Right ventricle myocardium inferior (tissue), 1 donor: ENCODE measurements at places on chromosomes 16 and 17. TPM values are rescaled to one million over a fixed set of nuclear protein-coding genes. Genes with fewer than 3 reads are reported as not detected.

SEPTIN12 gene
- not detected for total RNA-seq

TNFRSF17 gene
- not detected for total RNA-seq

ZSCAN32 gene
- total RNA-seq = 6.9 TPM

KRT39 gene
- total RNA-seq = not detected

TMEM238L gene
- total RNA-seq = not detected

DNA sequence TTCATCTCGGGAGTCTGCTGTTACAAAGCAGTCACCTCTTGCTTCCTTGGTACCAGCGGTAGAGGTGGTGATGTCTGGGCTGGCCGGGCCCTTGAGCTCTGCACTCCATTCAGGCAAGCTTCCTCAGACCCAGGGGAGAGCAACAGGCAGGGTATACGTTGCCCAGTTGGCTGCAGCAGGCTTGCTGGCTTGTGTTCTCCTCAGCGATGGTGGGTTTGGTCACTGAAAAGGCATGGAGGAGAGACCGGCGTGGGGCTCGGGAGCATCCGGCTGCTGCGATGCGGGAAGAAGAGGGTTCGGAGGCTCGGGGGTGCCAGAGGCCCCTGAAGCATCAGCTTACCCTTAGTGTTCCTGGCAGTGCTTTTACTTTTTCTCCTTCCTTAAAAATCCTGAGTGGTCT is 25.8 kb downstream of the SAP30BP start:
- no peak for DNase-seq

- DNase-seq = peak; percentile 81
These were observed 801 bp downstream of the VPS35 start for GRCh38 chr16:46688101-46688653.
